ENCODE measurements at places on chromosomes 4 and X.

DNA sequence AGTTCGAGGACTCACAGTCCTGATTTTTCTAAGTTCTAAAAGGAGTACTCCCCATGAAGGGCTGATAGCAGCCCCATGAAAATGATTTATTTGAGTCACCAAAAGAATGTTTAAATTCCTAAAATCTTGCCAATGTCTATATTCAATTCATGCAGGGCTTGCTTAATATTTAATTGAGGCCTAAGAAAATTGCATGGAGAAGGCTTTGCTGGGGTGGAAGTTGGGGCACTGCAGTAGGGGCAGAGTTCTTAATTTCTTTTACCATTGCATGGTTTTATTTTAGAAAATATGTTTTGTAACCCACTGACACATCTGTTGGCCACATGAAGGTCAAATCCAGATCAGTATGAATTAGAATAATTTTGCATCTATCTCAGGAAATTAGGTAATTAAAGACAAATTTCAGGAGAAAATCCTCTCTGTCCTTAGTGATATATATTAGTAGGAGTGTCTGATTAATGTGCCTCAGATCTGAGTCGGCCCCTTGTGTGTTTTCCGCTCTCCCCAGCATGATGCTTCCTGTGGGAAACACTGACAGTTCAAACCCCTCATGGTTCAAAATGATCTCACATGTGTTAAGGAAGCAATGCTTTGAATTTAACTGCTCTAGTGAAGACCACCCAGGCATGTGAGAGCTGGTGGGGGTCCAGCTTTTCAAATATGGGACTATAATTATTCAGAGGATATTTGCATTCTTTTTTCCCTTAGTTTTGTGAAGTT, 54.0 kb upstream of the EGFL6 start:
- DNase-seq: no peak

- no peak for DNase-seq
Observed at GRCh38 chrX:147737690-147738089, 174.0 kb upstream of the FMR1 start.

DNA sequence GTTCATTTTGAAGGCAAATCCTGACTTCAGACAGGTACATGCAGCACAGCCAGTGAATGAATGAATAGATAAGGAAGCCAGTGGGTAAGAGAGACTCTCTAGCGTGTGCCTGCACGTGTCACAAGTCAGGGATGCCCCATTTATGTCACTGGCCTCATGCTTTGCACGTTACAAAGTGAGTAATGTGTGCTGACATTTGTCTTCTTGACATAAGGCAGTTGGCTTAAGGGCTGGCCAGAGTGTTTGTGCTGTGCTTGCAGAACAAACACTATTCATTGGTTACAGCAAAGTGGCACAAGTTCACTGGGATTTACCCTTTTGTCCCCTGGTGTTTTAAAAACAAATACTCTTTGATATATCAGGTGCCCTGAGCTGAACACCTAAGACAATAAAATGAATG, 55.9 kb downstream of the CRMP1 start:
- DNase-seq: no peak

DNA sequence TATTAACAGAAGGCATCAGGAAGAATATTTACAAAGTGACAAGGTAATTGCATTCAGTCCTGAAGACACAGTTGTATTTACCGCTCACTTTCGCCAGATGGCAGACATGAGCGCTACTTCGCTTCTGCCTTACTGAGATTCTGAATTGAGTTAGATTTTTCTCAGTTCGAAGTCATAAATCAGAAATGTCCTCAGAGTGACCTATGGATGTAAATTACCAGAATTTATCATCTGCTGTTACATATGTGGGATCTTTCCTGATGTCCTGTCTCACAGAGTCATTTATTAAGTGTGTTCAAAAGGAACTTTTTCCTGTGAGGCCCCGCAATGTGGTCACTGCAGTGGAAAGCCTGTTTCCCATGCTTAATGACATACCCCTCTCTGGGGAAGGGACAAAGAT, 97.3 kb upstream of the DCLK2 start:
- peak; percentile 17 for DNase-seq

GRCh38 chr4:3679071-3679825, 86.9 kb upstream of the ADRA2C start:
- no peak for DNase-seq

- no peak for DNase-seq
Observed at GRCh38 chr4:42904986-42905385, 12.5 kb downstream of the GRXCR1 start.

DNA sequence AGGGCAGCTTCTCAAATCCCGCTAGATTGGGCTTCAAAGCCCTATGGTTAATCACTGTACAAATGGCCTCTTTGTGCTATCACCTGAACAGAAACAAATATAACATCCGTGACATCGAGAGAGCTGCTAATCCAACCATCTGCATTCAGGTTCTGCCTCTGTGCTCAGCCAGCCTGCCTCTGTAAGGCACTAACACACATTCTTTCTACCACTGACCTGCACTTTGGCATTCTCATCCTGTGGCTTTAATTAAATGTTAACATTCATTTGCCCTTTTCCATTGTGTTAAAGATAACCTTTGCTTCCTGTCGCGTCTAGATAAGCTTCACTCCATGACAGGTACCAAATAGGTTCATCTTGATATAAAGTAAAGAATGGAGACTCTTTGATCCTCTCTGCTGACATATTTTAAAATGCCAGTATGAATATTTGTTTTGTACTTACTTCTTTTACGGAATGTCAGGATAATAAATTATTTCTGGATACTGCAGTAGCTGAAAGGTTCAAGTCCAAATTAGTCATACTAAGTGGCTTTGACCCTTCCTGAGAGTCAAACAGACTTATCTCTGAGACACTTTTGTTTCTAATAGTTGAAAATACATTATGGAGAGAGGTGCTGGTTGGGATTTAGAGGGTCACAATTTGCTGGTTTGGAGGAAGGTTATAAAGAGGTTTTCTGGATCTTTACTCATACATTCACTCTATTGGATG, 505.7 kb downstream of the PACRGL start:
- DNase-seq: no peak

DNA sequence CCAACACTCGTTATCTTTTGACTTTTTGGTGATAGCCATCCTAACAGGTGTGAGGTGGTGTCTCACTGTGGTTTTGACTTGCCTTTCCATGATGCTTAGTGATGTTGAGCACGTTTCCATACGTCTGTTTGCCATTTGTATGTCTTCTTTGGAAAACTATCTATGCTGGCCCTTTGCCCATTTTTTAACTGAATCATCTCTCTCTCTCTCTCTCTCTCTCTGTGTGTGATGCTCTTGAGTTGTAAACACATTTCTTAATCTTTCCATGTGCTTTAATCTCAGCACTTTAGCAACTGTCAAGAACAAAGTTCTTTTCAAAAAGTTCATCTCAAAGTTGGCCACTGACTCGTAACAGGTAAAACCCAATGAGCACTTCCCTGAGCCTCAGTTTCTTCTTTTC, 10.5 kb downstream of the SORBS2 start:
- DNase-seq: no peak

DNA sequence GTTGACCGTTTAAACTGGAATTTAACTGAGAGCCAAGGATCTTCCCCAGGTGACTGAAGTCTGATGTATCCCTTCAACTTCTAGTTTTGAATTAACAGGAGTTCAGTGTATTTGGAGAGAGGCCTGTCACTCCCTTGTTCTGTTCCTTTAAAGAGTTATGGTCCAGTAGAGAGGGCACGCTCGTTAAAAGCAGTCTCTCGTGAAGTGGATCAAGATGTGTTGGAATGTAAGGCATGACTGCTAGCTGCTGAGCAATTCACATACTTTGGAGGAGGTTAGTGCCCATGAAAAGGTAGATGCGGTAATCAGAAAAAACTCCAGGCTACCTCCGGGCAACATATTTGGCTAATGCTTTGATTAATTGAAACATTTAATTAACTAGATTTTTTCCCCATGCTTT, 65.7 kb downstream of the SHROOM2 start:
- DNase-seq: no peak

- no peak for DNase-seq
Observed at GRCh38 chr4:38150766-38151165, 190.6 kb downstream of the PTTG2 start.

GRCh38 chr4:8732681-8733243, 138.9 kb downstream of the HMX1 start:
- DNase-seq: no peak

DNA sequence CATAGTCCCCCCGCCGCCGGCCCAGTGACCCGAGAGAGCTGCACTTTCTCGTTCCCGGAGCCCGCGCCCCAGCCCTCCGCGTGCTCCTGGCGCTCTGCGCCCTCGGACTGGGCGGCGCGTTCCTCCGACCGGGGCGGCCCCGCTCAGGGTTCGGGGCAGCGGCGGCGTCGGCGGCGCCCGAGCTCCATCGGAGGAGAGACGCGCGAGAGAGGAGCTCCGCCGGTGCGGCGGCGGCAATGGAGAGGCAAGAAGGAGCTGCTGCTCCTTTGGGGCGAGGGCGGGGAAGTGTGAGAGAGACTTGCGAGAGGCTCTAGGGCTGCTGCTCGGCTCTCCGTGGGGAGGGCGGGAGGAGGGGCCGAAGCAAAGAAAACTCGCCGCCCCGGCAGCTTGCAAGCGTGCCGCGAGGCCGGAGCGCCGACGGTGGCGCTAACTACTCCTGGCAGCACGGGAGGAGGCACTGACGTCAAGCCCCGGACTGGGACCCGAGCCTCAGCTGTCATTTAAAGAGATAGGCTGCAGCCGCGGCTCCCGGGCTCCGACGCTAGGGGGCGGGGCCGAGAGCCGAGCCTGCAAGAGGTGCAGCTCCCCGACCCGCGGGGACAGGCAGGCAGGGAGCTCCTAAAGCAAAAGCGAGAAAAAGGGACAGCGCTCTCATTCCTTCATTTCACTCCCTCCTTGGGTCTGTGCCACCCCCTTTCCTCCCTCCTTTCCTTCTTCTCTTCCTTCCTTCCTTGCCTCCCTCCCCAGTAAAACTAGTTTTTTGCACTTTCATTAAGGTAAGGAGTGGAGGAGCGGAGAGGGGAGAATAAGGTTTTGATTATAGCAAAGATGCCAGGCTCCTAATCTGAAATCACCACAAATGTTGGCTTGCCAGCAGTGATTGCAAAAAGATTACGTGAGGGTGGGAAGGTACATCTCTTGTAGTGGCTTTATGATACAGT, at the start of gene KCTD8:
Gene KCTD8, minus strand, starts transcription at position 289 of the 941 bp plus-strand sequence.
- peak; percentile 73 for DNase-seq
